Lung (tissue), 17 donors: ENCODE measurements at places on chromosomes 6 and 20. TPM values are rescaled to one million over a fixed set of nuclear protein-coding genes. Genes with fewer than 3 reads are reported as not detected.
A peak's percentile ranks its signal among the peaks of the same experiment; 100 is the strongest.

GRCh38 chr6:131061041-131061750 is 1.8 kb downstream of the EPB41L2 start:
- peak; percentile 43 for DNase-seq
- peak overlapping the region; percentile 94 for H3K4me3 ChIP-seq

GRCh38 chr6:85136310-85136709 is 313.6 kb upstream of the NT5E start:
- no peak for DNase-seq
- H3K4me1 ChIP-seq, result no peaks in the 10 kb centered on the region
- no peak overlapping the region for H3K27ac ChIP-seq
- no peak overlapping the region for H3K4me3 ChIP-seq

DNA sequence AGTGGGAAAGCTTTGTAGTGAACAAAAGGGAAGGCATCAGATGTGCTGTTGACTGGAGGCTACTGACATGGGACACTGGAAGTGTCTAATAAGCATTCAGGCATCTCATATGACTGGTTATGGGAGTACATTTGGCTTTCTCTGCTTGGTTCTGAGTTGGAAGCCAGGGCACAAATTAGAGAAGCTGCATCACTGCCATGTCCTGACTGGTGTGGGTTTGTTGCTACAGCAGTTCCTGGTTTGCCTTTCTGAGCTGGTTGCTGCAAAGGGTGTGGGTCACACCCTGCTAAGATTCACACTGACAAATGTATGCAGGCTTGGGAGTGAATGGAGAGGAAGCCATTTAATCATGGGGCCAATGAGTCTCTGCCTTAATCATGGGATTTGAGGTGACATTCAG is 36.2 kb upstream of the NANP start:
- no peak overlapping the region for H3K27ac ChIP-seq
- no peaks in the 10 kb centered on the region for H3K4me1 ChIP-seq
- DNase-seq, result no peak
- no peak overlapping the region for H3K4me3 ChIP-seq
- no peaks in the 10 kb centered on the region for H3K36me3 ChIP-seq

DUSP15 gene
- total RNA-seq, result 4.1 TPM

- H3K27me3 ChIP-seq, result no peaks in the 10 kb centered on the region
- DNase-seq, result peak; percentile 71
- no peak overlapping the region for H3K4me3 ChIP-seq
- peaks cover 8% of the 10 kb centered on the region for H3K4me1 ChIP-seq
- H3K27ac ChIP-seq, result peak overlapping the region; percentile 50
- no peaks in the 10 kb centered on the region for H3K36me3 ChIP-seq
These were observed 12.8 kb upstream of the SASH1 start for GRCh38 chr6:148329596-148330381.

FAM83C gene
- not detected for total RNA-seq

DNA sequence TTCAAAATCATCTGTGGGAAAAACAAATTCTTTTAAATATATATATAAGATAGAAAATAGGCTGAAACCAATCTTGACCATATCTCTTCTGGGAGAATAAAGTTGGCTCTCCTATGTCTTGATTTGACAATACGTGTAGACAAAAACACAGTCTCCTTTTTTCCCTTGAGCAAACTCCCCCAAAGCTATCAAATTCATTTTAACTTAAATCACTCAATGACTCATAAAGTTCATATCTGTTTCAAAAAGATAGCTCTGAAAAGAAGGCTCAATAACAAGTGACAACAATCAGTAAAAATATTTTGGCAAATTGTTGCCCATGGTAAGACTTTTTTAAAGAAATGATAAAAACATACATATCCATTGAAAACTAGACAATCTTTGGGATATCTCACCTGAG is 236.0 kb upstream of the TENT5A start:
- no peaks in the 10 kb centered on the region for H3K36me3 ChIP-seq
- no peaks in the 10 kb centered on the region for H3K27me3 ChIP-seq
- no peaks in the 10 kb centered on the region for H3K4me1 ChIP-seq
- no peak overlapping the region for H3K27ac ChIP-seq
- H3K4me3 ChIP-seq, result no peak overlapping the region
- no peak for DNase-seq

VSX1 gene
- not detected for total RNA-seq
